NCI-H1694 treated with DMSO at 0.1 percent for 48 hours (cell line): ENCODE measurements at places on chromosomes 3 and 15.

GRCh38 chr15:89068325-89068784 lies 19.9 kb upstream of the ABHD2 start:
- DNase-seq, result no peak

DNA sequence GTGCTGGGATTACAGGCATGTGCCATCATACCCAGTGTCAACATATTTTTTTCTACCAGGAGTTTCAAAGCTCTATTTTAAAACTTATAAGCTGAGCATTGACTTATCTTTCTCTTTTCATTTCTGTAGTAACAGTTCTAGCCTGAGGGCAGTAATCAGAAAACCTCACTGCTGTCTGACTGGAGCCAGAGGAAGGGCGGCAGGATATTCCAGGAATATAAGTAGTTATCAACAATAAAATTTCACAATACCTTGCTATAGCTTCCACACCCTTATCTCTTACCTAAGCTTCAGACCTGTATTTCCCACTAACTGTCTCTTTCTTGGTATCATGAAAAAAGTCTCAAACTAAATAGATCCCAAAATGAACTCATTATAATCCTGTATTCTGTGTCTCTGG lies 5.1 kb upstream of the NEDD4 start:
- DNase-seq, result no peak

- DNase-seq, result no peak
Observed at GRCh38 chr3:79366414-79366813, 401.4 kb downstream of the ROBO1 start.

DNA sequence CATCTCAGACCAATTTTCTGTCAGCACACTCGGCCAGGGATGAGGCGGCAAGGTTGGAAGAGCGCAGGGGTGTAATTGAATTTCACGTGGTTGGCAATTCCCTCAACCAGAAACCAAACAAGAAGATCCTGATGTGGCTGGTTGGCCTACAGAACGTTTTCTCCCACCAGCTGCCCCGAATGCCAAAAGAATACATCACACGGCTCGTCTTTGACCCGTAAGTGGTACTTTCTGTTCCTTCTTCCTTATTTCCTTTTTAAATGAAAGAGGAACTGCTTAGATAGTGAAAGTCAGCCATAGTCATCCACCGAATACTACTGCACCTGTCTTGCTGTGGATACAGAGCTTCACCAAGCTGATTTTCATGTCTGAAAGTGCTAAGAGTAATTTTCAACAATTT lies 60.1 kb downstream of the SGO1 start:
- no peak for DNase-seq

- no peak for DNase-seq
Observed at GRCh38 chr3:148948913-148949657, 42.3 kb upstream of the GYG1 start.

GRCh38 chr3:192864941-192865340 lies 52.7 kb downstream of the MB21D2 start:
- DNase-seq, result peak; percentile 38

DNA sequence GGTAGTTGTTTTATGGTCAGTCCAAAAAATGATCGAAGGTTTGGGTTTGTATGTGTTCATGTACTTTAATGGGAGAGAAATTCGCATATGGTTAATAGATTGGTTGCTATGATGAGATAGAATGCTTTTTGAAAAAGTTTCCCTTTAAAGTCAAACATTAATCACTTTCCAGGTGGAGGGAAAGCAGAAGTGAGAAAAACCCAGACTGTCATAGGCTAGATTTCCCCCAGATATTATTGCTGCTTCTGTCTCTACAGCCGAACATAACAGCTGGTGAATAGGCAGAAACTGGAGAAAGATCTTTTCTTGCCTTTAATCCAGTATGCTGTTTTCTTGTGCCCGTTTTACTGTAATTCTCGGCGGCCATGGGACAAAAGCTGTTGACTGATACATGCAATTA lies 287.6 kb downstream of the SOX2 start:
- DNase-seq, result no peak

DNA sequence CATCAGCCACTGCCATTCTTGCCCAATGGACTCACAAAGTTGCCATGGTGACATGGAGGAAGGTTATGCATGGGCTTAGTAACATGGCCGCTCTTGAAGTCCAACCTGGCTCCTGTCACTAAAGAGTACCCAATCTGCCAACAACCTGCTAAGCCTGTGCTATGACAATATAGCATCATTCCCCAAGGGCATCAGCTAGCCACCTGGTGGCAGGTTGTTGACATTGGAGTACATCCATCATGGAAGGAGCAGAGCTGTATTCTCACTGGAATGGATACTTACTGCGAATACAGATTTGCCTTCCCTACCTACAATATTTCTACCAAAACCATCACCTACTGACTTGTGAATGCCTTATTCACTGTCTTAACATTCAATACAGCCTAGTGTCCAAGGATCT lies 138.9 kb upstream of the RORA start:
- DNase-seq, result no peak

DNA sequence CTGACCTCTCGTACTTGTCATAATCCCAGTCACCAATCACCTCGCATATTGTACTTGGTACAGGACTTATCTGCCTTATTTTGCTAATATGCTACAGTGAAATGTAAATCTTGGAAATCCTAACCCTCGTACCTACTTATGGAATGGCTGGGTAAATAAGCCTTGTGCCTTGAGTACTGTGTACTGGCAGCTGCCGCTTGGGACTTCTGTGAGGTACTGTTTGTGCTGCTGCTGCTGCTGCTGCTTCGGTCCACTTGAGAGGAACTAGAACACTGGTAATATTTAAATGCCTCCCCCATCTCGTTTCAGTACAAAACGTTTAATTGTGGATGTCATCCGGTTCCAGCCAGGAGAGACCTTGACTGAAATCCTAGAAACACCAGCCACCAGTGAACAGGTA lies 42.5 kb upstream of the CRTC3 start:
- DNase-seq, result no peak

DNA sequence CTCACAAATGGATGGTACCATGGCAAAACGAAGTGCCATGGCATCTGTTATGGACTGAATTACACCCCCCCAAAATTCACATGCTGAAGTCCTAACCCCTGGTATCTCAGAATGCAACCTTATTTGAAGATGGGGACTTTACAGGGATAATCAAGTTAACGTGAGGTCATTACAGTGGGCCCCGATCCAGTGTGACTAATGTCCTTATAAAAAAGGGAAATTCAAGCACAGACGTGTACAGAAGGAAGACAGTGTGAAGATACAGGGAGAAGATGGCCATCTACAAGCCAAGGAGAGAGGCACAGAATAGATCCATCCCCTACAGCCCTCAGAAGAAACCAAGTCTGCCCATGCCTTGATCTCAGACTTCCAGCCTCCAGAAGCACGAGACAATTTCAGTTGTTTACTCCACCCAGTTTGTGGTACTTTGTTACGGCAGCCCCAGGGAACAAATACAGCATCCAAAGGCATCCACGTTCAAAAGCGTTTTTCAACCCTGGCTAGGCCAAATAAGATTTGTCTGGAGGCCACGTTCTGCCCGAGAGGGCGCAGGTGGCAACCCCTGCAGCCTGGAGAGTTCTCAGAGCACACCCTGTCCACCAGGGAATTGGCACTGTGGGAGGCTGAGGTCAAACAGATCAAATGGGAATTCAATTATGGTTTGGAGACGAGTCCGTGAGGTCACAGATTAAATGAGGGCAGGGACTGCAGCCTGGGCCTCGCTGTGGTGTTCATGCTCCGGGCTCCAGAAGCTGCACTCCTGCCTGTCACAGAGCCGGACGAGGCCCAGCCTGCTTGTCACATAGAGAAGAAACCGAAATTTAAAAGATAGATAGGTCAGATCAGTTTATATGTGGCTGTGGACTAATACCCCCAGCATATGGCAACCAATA lies 494.8 kb downstream of the SHQ1 start:
- DNase-seq, result no peak

DNA sequence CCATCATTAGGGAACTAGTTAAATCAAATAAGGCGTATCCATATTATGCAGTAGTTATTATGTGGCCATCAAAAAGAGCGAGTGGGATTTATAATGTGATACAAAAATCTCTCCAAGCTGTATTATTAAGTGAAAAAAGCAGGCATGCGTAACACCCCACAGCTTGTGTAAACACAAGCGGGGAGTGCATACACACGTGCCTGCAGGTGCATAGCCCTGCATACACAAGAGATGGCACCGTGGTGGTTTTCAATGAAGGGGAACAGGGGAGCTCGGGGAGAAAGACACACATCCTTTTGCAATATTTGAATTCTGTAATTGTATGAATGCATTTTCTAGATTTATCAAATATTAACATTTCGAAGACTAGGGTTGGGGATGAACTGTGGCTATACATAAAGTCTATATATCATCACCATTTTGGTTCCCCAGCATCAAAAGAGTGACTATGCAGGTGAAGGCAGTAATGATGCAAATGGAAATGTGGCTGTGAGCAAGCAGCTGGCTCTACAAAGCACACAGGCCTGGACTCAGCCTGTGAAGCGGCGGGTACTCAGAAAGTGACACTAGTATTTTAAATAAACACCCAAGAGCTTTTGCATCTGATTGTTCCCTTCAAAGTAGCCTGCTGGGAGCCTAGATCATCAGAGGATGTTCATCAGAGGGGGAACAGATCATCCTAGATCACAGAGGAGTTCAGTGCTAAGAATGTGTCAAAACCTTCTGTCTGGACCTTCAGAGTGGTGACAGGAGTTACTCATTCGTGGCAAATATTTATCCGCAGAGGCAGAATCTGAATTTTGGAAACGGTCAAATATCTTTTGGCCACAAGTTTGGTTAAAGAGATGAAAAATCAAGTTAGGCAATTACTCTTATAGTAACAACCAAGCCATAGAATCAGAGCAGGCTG lies 9.4 kb upstream of the KIF7 start:
- no peak for DNase-seq

DNA sequence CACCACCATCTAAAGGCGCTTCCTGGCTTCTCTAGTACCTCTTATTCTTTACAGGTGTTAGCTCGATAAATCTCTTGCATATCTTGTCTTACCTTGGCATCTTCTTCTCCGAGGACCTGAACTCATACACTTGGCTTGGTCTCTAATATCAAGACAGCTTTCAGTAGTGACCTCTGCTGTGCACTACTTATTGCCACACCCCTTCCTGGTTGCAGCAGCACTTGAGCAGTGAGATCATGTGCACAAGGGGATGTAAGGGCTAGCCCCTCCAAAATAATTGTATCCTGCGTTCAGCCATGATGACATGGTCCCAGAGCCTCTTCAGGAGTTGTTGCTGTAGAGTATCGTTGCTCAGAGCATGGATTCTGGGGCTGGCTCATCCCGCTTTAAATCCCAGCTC lies 1.3 kb upstream of the PLA1A start:
- no peak for DNase-seq

DNA sequence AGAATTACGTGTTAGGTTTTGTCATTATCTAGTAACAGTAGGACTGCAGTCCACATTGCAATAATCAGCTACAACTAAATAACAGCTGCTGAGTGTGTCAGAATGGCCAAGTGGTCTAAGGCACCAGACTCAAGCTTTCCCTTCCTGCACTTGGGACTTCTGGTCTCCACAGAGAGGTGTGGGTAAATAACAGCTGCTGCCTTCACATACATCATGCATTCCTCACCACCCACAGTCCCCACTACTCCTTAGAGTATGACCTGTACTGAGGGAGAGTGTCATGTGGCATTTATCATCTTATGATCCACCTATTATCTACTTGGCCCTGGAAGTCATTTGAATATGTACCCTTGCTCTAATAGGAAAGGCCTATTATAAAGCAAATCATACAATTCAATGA lies 22.2 kb upstream of the ZMAT3 start:
- DNase-seq, result no peak

DNA sequence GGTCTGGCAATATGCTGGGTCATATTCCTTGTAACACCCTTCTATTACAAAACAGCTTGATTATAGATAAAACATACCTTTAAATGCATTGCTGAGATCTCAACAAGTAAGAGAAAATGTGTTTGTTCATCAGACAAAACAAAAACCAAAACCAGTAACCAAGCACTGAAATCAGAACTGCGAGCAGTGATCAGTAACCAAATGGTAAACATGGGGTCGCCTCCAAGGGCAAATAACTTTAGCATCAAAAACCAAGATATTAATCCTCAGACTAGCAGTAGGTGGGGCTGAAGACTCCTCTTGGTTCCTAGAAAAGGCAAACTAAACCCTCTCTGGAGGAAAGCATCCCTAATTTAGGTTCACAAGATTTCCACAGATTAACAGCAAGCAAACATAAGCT lies 6.6 kb upstream of the HESX1 start:
- DNase-seq, result no peak

DNA sequence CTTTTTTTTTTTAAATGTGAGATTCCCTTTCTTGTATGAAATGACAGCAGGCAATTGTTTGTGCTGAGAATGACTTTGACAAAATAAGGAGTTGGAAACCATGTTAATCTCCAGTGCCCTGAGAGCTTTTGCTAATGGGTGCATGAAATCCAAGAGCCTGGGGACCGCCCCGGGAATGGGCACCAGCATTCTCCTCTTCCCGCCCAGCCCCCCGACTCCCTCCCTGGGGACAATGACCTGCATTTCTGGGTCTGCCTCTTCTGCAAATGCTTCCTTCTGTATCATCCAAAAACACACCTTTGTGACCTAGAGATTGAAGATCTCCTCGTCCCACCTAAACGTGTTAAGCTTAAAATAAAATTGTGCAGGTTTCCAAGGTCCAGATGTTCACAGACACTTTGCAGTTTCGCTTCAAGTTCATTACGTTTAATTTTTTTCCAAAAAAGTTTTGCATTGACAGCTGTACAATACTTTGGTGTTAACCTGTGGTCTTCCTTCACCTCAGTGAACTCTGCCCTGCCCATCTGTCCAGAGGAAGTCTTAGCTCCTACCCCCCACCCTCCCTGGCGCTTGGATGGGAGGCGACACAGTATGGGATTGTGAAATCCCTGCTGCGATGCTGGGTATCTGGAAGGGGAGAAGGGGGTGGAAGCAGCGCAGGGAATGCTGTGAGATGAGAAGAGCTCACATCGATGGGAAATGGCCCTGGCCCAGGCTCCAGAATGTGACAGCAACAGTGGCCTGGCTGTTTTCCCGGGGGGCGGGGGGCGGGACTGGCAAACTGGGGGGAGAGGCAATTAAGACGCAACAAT lies 50.1 kb downstream of the TLE3 start:
- DNase-seq, result no peak

GRCh38 chr3:150248116-150248887 lies 159.8 kb upstream of the TSC22D2 start:
- DNase-seq, result no peak

DNA sequence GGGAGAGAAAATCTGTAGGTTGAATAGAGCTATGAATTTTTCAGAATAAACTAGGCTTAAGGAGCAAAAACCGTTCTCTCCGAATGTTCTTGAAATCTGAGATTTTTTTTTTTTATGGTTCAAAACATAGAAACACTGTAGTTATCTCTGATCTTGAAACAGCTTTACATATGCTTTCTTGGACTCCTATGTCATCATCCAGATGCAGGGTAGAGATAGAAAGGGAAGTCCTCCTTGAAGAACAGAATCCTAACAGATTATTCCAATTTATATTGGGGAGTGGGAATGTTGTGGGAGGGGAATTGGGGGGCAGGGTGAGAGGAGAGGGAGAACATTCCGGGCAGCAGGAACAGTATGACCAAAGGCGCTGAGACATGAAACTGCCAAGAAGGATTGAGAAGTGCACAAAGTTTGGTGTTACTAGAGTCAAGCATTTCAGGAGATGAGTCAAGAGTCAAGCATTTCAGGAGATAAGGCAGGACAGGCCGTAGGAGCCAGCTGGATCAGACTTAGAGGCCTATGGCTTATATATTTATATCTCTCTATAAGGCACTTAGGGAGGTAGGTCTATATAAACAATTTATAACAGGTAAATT lies 21.9 kb upstream of the ST3GAL6 start:
- no peak for DNase-seq

GRCh38 chr15:61564785-61565184 lies 335.7 kb upstream of the RORA start:
- no peak for DNase-seq

GRCh38 chr15:78893538-78893937 lies 20.8 kb downstream of the MORF4L1 start:
- no peak for DNase-seq
